Activated CD4-positive, CD25-positive, alpha-beta regulatory T cell (primary cell): ENCODE measurements at places on chromosomes 6 and 20.
A peak's percentile ranks its signal among the peaks of the same experiment; 100 is the strongest.

- no peak for DNase-seq
Observed at GRCh38 chr6:166659581-166659980, 32.5 kb upstream of the RPS6KA2 start.

GRCh38 chr6:34196116-34196832, 40.4 kb upstream of the HMGA1 start:
- peak; percentile 84 for DNase-seq

- no peak for DNase-seq
Observed at GRCh38 chr6:45631396-45631795, 253.7 kb upstream of the SUPT3H start.

GRCh38 chr6:170250455-170250854, 40.4 kb downstream of the DLL1 start:
- DNase-seq, result no peak

DNA sequence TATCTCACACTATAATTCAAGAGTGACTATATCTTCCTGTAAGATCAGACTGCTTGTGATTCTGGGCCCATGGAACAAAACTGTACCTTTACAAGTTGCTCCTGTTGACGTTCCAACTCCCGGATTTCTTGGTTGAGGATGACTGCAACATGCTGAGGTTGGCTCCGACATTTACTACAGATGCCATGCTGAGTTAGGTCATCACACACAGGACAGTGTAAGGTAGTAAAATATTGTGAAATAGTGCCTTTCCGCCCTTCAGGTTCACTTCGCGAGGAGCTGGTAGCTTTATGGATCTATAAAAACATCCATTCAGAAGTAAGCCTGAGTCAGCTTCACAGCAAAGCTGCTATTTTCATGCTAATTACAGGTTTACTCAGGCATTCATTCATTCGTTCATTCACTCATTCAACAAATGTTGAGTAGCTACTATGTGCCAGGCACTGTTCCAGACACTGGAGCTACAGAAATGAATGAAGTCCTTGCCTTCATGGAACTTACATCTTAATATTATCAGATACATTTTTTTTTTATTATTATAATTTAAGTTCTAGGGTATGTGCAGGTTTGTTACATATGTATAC, 175.7 kb downstream of the REV3L start:
- no peak for DNase-seq

GRCh38 chr20:40930561-40930960, 98.1 kb upstream of the TOP1 start:
- DNase-seq, result no peak

GRCh38 chr20:38337561-38338140, 8.6 kb upstream of the LBP start:
- no peak for DNase-seq

- DNase-seq, result no peak
Observed at GRCh38 chr6:54206510-54206909, 95.3 kb downstream of the MLIP start.

- DNase-seq, result no peak
Observed at GRCh38 chr20:25439328-25439727, 31.9 kb downstream of the GINS1 start.

- DNase-seq, result peak; percentile 44
Observed at GRCh38 chr20:34709831-34710567, 5.9 kb downstream of the TP53INP2 start.

- DNase-seq, result no peak
Observed at GRCh38 chr6:27495386-27496135, 22.7 kb upstream of the ZNF184 start.

GRCh38 chr20:35502352-35502751, 27.1 kb downstream of the C20orf173 start:
- DNase-seq, result no peak

DNA sequence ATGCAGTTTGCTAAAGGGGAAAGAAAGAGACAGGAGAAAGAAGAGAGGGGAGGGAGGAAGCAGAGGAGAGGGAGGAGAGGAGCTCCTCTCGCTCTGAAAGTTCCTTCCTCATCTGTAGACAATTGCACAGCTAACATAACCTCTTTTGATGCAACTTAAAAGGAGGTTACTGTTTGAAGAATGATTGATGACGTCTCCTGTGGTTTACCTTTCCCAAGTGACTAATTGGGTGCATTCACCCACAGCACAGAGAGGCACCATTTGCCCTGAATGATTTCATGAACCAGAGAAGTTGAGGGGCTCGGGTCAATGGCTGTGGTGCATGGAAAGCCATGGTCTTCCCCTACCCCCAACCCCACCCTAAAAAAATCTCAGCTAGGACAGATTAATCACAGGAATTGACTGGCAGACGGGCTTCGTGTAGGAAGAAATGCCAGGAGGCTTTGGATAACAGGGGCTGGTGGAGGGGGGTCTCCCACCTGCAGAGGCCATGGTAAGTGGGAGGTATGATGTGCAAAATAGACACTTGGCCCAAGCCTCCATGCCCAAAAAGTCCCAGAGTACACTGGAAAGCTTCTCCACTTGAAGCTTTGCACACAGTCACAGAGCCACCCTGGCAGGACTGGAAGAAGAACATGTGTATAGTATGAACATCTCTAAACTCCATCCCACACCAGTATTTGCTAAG, 213.7 kb downstream of the ANKRD60 start:
- DNase-seq, result no peak

DNA sequence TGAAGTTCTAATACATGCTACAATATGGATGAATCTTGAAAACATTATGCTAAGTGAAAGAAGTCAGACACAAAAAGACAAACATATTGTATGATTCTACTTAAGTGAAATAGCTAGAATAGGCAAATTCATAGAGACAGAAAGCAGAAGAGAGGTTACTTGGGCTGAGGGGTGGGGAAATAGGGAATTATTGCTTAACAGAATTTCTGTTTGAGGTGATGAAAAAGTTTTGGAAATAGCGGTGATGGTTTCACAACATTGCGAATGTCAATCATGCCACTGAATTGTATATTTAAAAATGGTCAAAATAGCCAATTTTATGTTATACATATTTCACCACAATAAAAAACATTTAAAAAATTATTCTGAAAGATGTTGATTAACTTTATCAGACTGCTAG, 6.1 kb downstream of the SLC26A8 start:
- DNase-seq, result no peak

DNA sequence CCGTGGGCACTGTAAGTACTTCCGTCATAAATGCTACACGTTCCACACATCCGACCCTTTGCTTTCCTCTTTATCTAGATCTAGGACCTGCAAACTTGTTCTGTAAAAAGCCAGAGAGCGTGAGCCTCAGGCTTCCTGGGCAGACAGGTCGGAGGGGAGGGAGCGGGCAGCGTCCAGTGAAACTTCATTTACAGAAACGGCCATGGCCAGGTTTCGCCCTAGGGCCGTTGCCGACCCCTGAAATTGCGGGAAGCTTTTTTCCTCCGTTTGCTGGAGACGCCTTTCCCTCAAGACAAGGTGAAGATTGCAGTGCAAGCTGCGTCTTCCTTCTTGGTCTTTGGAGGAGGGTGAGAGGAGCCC, 155.4 kb downstream of the DLL1 start:
- DNase-seq, result no peak

DNA sequence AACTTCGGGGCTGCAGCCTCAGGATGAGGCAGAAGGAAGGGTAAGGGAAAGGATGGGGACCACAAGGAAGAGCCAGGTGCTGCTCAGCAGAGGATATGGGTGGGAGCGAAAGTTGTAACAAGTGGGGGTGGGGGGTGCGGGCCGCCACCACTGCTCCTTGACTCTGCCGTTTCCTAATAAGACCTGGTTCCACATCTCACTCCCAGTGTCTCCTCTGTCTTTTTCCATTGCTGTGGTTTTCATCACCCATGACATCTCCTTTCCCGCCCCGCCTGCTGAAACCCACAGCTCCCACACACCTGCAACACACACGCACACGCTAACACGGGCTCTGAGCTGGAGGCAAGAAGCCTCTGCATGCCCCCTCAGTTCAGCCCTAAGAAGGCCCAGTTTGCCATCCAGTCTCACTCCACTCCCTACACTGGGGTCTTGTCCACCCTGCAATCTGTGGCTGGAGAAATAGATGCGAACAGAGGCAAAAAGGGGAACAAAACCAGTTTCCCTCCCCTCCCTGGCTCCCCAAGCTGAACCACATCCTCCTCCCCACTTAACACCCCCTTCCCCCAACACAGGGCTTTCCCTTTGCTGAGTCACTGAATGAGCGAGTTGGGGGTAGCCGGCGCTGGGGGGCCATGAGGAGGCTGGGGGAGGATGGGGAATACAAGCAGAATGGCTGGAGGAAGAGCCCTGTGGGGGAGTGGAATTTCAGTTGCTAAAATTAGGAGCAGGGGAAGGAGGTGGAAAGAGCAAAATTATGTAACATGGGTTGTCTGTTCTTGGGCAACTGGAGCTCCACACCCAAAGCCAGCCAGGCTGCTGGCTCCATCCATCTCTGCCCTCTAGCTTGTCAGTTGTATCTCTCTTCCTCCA, 11.5 kb downstream of the NFKBIL1 start:
- peak; percentile 32 for DNase-seq

- DNase-seq, result no peak
Observed at GRCh38 chr6:21937466-21937865, 343.9 kb downstream of the SOX4 start.

- DNase-seq, result no peak
Observed at GRCh38 chr20:63658749-63659187, 656 bp downstream of the RTEL1 start.

GRCh38 chr6:776528-776931, 83.6 kb upstream of the EXOC2 start:
- no peak for DNase-seq

- DNase-seq, result no peak
Observed at GRCh38 chr6:106894978-106895702, 79.4 kb downstream of the CD24 start.

DNA sequence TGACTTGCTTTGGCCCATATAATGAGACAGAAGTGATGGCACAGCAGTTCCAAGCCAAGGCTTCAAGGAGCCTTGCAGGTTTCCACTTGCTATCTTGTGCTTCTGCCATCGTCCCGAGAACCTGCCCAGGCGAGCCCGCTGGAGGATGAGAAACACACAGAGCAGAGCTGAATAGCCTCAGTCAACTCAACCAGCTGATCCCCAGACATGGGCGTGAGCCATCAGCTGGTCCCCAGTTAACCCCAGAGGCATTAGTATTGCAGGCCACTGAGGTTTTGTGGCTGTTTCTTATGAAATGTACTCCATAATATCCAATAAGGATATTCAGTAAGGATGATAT, 81.7 kb upstream of the SHLD1 start:
- DNase-seq, result no peak

DNA sequence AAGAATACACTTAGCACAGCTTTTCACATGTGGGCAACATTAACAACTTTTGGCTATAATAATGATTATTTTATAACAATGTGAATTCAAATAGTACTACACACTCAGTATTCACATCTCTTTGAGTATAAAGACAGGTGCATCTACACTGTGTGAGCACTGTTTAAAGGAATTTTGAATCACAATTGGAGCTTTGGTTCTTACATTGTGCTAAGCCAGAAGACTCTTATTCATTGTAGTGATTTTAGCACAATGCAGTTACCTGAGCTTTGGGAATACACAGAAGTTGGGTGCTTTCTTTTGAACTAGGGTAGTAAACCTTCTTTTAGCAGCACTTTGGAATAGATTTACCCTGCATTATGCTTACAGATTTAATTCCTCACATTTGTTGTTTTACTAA, 20.5 kb downstream of the RIMS1 start:
- no peak for DNase-seq

- no peak for DNase-seq
Observed at GRCh38 chr6:21598674-21599023, 5.1 kb downstream of the SOX4 start.

GRCh38 chr20:8795404-8795803, 273.5 kb upstream of the PLCB4 start:
- no peak for DNase-seq

DNA sequence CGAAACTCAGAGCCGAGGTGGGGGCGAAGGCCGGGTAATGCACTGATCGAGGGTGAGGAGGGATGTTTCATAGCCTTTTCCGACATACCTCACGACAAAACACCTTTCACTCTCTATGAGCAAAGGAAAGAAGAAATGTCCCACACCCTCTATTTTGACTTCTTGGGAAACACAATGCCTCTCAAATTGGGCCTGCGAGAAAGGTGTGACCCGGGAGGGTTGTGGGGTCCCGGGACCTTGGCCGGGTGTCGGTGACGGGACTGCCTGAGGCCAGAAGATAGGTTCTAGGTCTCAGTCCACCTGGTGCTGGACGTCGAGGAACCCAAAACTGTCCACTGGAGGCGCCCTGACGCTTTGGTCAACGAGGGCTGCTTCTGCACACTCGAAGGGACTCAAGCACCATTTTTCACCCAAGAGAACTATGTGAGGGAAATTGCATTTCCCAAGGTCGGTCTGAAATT, 41.1 kb upstream of the OSTM1 start:
- DNase-seq, result no peak

DNA sequence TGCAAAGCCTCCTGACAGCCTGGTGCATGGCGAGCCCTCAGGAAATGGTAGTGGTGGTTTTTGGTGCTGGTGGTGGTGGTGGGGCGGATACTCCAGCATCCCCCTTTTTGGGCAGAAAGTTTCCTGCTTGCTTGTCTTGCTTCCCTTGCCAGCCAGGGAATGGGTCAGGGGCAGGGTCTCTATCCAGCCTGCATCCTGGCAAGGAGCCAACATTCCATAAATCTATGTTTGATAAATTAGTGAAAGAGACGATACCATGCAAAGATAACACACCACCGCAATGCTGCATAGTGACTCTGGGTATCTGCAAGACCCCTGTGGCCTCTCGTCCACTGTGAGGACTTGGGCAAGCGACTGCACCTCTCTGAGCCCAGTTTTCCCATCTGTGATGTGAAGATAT, 246.2 kb downstream of the LRFN2 start:
- no peak for DNase-seq

DNA sequence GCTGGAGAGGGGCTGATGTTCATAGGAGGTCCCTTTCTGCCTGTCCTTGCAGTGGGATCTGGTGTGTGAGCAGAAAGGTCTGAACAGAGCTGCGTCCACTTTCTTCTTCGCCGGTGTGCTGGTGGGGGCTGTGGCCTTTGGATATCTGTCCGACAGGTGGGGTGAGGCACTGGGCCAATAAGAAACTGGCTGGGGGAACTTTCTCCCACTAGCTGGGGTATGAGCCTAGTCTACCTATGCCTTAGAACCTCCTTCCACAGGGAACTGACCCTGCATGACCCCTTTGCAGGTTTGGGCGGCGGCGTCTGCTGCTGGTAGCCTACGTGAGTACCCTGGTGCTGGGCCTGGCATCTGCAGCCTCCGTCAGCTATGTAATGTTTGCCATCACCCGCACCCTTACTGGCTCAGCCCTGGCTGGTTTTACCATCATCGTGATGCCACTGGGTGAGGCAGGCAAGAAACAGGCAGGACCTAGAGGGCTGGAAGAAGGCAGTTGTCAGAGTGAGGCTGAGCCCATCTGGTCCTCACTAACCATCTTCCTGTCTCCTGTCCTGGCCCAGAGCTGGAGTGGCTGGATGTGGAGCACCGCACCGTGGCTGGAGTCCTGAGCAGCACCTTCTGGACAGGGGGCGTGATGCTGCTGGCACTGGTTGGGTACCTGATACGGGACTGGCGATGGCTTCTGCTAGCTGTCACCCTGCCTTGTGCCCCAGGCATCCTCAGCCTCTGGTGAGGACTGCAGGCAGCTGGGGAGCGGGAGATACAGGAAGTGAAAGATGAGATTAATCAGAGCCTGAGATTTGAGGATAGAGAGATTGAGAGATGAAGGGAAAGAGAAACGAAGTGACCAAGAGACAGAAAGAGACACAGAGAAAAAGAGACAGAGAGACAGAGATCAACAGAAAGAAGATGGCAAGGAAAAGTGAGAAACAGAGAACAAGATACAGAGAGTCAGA, 1.6 kb downstream of the SLC22A7 start:
- no peak for DNase-seq
